ENCODE measurements at places on chromosomes 4 and X. TPM values are rescaled to one million over a fixed set of nuclear protein-coding genes. Genes with fewer than 3 reads are reported as not detected.

The CPLX1 gene
- 6.7 TPM for total RNA-seq

The FAM47A gene
- total RNA-seq, result not detected

The CC2D2A gene
- 21.6 TPM for total RNA-seq

The SLC6A14 gene
- total RNA-seq, result 0.57 TPM

The VGLL1 gene
- total RNA-seq, result 85.6 TPM
